ENCODE measurements at places on chromosomes 7 and 10.

- DNase-seq: no peak
Measured at GRCh38 chr7:138784692-138785091, 13.1 kb upstream of the TMEM213 start.

GRCh38 chr10:92305133-92306072, 14.4 kb downstream of the MARCHF5 start:
- no peak for DNase-seq

GRCh38 chr7:96005271-96005670, 232.9 kb downstream of the DYNC1I1 start:
- no peak for DNase-seq

DNA sequence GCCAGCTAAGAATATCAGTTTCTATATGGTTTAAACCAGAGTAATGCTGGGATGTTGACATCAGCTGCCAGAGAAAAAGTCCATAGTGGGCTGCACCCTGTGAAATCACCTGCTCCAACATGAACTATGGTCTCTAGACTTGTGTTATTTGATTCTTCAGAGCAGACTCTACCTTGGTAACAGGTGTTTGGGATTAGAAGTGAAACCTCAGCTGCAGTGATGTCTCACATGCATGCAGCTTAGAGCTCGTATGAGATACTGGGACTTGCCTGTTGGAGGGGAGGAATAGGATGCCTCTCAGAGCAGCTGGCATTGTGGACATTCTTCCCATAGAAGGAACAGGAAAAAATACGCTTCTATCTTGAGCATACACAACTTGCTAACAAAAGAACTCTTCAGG, 287.1 kb upstream of the CSTF2T start:
- DNase-seq: no peak

DNA sequence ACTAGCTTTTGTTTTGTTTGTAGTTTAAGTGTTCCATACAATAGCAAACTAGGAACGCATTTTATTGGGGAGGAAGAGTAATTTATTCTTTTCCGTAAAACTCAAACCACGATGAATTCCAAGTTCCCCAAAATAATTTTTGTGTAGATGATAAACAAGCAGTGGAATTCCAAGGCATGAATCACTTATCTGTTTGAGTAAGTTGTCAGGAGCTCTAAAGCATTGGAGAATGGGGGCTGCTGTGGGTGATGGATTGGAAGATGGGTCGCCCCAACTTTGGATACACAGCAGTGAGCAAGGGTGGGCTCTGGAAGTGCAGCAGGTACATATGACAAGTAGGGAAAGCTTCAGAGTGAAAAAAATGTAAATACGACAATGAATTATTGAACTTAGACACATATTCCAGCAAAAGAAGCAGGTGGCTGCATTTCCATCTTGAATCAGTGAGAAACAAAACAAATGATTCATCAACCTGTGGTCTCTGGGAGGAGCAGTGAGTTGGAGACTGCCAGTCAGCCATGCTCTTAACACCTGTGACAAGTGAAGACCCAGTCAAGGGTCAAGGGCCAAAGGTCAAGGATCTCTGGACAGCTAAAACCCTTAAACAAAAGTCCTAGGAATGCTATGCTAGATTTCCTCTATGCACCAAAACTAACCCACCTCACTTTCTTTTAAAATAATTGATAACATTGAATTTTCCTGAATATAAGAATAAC, 34.2 kb upstream of the ADRB1 start:
- DNase-seq: no peak

- DNase-seq: no peak
Measured at GRCh38 chr10:4316161-4316810, 509.7 kb upstream of the AKR1E2 start.

Data from T-helper 9 cell (primary cell).